ENCODE measurements at places on chromosomes 7 and 10.

GRCh38 chr7:978416-979091 is 3.2 kb upstream of the COX19 start:
- no peak for DNase-seq

DNA sequence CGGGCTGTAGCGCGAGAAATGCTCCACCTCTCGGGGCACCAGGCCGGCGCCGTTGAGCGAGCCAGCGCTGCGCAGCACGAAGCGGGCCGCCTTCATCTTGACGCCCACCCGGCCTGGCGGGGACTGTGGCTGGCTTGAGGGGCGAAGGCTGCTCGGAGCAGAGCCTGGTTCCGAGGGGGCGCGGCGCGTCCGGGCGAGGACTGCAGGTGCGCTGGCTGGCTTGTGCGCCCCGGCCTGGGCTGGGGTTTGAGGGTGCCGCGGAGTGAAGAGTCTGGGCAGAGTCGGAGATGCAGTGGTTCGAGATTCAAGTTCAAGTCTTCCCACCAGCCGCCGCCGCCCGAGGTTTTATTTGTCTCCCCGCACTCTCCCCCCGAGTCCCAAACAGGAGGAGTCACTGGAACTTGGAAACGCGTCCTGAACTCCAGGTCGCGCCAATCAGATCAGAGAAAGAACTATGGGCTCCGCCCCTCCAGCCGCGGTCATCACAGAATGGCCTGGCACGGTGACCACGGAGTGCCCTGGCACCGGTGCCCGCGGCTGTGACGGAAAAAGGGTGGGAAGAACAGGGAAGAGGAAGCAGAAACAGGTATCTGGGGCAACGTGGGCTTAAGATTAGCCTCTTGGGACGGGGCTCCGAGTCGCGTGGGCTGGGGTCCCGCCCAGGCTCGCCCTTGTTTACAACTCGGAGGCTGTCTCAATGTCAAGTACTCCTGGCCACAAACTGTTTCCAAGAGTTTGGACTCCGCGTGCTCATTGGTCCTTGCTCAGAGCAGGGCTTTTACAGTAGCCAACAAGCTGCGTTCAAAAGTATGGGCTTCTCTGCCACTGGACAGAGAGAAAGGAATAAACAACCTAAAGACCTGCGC is at the start of gene PDK4:
Gene PDK4 (minus strand): TSS at position 319 of the 866 bp plus-strand sequence. CDS start 223 bp downstream, at position 96.
- no peak for DNase-seq

- no peak for DNase-seq
These were observed 1.1 kb upstream of the CSGALNACT2 start for GRCh38 chr10:43136995-43137716.

DNA sequence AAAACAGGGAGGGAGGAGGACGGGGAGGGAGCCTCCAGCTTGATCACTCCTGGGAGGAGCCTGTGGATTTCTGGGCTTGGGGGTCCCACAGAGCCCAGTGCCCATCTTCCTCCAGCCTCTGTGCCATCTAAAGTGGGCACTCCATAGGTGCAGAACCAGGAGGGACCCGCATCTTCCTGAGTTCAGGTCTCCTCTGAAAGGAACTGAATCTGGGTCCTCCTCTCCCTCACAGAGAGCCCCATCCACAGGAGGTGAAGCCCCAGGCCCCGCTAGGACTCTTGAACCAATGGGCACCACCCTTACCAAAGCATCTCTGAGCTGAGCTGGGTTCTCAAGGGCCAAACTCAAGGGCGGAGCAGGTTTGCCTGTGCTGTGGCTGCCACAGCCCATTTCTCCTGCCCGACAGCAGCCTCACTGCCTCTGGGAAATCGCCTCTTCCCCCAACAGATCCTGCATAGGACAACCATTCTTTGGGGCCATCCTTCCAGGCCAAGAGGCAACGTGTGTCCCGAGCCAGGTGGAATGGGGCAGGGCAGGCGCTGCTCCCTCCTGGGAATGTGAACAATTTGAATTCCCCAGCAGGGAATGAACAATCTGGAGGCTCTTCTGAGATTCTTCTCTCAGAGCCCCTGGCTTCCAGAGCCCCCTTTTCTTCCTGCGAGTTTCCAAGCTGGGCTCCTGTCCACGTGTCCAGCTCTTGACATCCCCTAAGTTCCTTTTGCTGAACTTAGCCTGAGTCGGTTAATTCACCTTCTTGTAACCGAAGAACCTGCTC is 411.0 kb upstream of the FOXK1 start:
- no peak for DNase-seq

DNA sequence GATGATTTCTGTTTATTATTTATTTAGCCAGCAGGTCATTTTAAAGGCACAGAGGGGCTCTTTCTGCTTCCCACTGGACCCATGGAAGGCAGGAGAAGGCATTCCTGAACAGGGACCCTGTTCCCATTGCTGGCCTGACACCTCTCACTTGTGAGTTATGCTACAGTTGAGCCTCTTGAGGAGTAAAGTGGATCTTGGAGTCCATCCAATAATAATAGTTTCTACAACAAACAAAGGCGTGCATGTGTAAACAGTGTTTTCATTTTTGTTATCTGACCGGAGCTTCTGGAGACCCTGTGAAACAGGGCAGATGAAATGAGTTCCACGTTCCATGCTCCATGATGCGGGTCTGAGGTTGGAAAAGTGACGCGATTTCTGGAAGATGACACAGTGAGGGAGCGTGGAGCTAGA is 127.3 kb upstream of the HABP2 start:
- DNase-seq: no peak

- no peak for DNase-seq
These were observed 42.0 kb downstream of the GOLGA7B start for GRCh38 chr10:97891497-97892167.

DNA sequence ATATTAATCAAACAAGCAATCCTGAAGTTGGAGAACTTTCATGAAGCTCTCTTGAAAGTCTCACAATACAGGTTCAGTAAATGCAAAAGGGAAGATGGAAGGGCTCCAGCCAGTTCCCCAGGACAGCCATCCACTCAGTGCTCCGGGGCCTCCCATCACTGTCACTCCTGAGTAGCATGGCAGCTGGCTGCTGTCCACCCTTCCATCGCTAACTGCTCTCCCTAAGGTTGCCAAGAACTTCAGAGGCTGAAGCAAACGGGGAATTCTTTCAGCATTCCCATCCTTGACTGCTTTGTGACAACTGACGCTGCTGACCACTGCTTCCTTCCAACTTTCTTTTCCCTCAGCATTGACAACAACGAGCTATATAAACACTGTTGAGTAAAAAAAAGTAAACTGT is 69.1 kb downstream of the VPS41 start:
- DNase-seq: no peak

- DNase-seq: no peak
These were observed 47.7 kb downstream of the NOC3L start for GRCh38 chr10:94315024-94315451.

- no peak for DNase-seq
These were observed 138.2 kb upstream of the PLPP4 start for GRCh38 chr10:120318862-120319261.

GRCh38 chr10:106942035-106942662 is 222.4 kb downstream of the SORCS1 start:
- DNase-seq: no peak

DNA sequence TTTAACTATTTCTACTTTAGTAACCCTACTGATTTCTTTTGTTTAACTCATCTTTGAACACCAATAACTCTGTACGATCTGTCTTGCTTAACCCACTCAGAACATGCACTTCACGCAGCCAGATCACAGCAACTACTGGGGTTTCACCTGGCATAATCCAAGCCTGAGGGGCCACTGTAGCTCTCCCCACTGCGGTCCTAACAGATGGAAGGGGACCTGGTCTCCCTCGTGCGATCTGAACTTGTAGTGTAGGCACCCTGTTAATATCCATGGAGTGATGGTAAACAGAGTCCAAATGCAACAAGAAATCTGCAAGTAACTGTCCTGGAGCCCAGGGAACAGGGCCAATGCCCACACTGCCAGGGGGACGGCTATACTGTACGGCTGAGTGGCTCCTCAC is 45.5 kb downstream of the INSIG1 start:
- DNase-seq: no peak

- no peak for DNase-seq
These were observed 15.3 kb downstream of the PTTG1IP2 start for GRCh38 chr7:90484706-90485105.

GRCh38 chr7:33262476-33262875 is 133.1 kb downstream of the BBS9 start:
- DNase-seq: no peak

GRCh38 chr10:482848-483247 is 206.6 kb downstream of the DIP2C start:
- DNase-seq: no peak

DNA sequence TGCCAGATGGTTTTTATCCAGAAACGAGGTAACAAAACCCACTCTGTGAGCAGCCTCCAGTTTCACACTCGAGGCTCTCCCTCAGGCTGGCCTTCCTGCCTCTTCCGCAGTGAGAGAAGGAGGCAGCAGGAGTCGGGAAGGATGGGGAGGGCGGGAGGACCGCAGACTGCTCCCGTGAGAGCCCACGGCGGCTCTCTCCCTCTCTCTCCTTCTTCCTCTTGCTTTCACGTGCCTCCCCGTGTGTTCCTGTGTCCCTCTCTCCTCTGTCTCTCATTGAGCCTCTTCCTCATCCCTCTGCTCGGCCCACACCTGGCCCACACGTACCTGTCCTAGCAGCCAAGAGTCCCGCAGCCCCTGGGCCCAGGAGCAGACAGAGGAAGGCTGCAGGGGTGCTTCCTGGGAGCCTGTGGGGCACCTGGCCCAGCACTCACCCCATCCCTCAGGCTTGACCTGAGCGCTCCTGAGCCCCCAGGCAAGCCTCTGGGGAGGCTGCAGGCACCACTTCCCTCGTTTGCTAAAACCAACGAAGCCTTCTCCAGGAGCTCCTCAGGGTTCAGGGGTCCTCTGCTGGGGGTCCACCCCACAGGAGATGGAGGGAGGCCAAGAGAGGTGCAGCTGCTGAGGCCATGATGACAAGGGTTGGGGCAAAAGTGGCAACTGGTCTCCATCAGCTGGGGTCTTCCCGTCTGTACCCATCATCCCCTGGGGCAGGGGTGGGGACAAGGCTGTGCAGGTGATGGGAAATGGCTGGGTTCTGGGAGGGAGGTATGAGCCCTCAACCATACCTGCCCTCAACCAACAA is 13.6 kb downstream of the SPOCK2 start:
- DNase-seq: no peak

- no peak for DNase-seq
These were observed 221.4 kb downstream of the GATA3 start for GRCh38 chr10:8275911-8276310.

DNA sequence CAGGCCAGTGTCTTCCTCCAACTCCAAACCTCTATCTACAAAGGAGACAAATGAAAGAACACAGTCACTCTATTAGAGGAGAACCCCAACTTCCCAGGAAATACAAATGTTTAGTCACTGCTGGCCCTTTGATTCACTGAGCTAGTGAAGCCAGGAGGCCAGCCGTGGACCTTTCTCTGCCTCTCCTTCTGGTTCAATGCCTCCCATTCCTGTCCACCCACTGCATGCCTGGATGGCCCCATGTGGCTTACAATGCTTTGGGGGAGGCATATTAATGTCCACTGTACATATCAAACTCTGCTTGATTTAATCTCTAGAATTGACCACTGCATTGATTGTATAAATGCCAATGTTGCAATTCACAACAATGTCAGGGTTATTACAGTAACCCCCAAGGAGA is 687.3 kb downstream of the KCNMA1 start:
- no peak for DNase-seq

DNA sequence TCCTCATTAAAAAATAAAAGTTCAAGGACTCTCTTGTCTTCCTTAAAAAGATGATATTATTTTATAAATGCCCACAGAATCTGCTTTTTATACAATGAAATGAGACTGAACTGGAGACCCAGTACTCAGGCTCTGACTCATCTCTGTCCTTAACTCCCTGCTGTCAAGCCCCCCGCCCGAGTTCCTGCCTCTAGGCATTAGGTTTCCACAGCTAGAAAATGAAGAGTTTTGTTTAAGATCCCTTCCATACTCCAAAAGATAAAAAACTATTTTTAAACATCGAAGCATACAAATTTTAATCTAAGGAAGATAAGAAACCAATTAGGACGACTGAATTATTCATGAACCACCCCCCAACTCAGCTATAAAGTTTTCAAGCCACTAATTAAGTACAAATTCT is 97.7 kb upstream of the FEZF1 start:
- DNase-seq: no peak

GRCh38 chr10:125979976-125980375 is 83.6 kb downstream of the FANK1 start:
- no peak for DNase-seq

DNA sequence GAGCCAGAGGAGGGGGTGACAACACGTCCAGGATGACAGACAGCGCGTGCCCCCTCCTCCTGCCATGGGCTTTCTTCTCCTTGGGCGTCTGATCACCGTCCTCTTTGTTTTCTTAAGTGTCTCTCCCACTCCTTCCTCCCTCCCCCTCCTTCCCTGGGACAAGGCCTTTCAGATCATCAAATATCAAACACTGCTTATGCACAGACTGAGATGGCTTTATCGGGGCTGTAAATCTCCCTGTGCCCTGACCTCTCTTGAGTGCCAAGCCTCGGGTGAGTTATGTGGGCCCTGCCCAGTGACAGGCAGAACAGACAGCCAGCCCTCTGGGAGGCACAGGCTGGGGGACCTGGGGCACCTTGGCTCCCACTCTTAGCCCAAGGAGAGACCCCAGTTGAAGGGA is 116.4 kb downstream of the C10orf105 start:
- no peak for DNase-seq

DNA sequence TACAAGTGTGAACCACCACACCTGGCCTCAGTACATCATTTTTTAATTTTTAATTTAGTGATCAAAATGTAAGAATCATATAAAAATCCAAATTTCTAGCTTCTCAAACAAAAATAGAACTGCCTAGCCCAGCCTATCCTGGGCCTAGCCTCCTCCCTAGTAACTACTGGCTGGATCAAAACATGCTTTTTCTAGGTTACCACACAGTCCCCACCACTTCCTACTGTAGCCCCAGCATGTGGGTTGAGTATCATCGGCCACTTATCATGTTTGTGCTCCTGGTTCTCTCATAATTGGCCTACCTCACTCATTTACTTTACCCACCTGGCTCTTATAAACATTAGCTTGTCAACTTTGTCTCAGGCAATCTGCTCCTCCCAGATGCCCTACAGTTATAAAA is 52.9 kb downstream of the DNAJC12 start:
- DNase-seq: no peak

DNA sequence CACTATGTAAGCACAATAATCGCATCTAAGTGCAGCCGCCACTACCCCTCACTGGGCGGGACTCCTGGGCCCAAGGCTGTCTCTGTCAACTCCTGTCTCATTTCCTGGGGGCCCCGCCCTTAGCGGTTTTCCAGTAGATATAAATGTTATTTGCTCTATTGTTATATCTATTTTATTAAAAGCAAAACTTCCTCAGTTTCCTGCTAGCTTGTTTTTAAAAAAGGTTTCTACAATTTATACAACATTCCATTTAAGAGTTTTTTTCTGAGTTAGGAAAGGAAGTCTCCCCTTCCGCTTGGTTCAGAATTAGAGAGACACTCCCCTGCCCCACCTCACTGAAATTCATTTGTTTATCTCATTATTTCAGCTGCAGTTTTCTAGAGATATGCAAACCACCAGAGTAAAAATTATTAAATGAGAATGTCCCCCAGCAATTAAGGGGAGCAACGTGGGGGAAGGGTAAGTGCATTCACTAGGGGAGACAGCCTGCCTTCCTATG is 82.7 kb downstream of the RAMP3 start:
- no peak for DNase-seq

Measured in stimulated activated CD4-positive, alpha-beta T cell treated with anti-CD3 and anti-CD28 coated beads, TNF-alpha, amount 100 ng/mL, for 48 hours (primary cell).